ENCODE measurements at places on chromosomes 4 and X.

- DNase-seq, result no peak
Measured at GRCh38 chr4:119933606-119934005, 133.0 kb downstream of the MAD2L1 start.

DNA sequence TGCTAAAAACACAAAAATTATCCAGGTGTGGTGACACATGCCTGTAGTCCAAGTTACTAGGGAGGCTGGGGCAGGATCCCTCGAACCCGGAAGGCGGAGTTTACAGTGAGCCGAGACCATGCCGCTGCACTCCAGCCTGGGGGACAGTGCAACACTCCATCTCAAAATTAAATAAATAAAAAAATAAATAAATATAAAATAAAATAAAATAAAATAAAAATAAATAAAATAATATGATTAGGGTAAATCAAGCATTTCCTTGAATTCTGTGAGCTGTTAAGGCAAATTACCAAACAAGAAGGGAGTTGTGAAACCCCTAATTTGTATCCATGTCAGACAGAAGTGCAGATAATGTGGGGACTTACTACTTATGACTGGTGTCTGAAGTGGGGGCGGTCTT, 1928.9 kb upstream of the IGFBP7 start:
- DNase-seq, result no peak

GRCh38 chrX:150291014-150291413, 72.1 kb upstream of the MAMLD1 start:
- peak; percentile 20 for DNase-seq

- no peak for DNase-seq
Measured at GRCh38 chrX:154348646-154349358, 25.6 kb downstream of the FLNA start.

GRCh38 chrX:48667509-48667908, 16.1 kb upstream of the WAS start:
- no peak for DNase-seq

DNA sequence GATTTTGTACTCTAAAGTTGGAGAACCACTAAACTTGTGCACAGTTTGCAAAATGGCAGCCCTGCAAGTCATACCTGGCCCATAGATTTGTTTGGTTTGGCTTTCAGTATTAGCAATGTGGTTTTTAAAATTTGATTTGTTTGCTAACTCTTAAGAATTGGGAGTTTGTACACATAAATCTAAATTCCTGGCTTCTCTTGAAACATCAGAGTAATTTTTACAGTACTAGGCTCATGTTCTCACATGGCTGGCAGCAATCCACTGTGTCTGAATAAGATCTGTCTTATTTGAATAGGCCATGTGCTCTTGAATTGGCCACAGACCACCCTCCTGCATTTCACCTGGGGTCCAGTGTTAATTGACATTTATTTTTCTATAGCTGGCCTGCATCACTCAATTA, 21.3 kb downstream of the DIAPH2 start:
- no peak for DNase-seq
